Smooth muscle cell of the brain vasculature (primary cell): ENCODE measurements at places on chromosomes 1 and 21.

- DNase-seq: no peak
Measured at GRCh38 chr1:105909811-105910210, 1146.7 kb upstream of the PRMT6 start.

GRCh38 chr1:76190749-76191424, 116.3 kb downstream of the ST6GALNAC3 start:
- DNase-seq: no peak

DNA sequence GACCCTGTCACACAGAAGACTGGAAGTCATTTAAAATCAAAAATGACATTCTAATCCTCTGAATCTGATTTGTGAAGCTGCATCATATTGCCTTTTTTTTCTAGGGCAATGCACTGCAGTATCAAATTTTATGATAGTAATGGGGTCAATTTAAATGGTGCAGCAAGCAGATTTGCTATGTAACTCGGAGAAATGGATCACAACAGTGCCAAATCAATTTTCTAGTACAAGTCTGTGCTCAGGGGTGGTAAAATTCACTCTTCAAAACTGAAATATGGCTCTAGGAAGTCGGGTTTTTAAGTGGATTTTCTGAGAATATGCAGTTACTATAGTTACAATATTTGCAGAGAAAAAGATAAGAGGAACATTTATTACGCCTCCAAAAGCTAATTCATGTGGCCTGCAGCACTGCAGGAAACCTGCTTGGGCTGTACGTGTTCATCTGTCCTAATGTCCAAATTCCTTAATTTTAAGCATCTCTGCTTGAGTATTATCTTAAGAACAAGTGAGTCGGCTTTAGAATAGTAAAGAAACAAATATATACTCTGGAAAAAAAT, 31.5 kb downstream of the HLCS start:
- no peak for DNase-seq

DNA sequence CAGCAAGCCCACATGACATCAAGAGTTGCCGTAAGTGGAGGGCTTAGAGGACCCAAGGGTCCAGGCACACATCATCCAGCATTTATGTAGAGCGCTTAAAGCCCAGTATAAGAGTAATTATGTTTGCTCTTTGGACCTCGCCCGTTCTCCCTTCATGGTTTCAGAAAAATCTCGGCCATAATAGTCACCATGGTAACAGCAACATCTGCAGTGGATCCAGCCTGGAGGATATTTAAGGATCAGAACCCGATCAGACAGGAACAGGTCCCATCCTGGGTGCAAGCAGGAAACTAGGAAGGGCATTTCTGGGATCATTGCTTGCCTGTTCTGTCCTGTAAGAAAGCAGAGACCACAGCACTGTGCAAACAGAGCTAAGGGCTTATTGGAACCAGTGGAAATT, 89.9 kb upstream of the KAZN start:
- no peak for DNase-seq

GRCh38 chr1:25990251-25990650, 7.6 kb downstream of the PAFAH2 start:
- no peak for DNase-seq

DNA sequence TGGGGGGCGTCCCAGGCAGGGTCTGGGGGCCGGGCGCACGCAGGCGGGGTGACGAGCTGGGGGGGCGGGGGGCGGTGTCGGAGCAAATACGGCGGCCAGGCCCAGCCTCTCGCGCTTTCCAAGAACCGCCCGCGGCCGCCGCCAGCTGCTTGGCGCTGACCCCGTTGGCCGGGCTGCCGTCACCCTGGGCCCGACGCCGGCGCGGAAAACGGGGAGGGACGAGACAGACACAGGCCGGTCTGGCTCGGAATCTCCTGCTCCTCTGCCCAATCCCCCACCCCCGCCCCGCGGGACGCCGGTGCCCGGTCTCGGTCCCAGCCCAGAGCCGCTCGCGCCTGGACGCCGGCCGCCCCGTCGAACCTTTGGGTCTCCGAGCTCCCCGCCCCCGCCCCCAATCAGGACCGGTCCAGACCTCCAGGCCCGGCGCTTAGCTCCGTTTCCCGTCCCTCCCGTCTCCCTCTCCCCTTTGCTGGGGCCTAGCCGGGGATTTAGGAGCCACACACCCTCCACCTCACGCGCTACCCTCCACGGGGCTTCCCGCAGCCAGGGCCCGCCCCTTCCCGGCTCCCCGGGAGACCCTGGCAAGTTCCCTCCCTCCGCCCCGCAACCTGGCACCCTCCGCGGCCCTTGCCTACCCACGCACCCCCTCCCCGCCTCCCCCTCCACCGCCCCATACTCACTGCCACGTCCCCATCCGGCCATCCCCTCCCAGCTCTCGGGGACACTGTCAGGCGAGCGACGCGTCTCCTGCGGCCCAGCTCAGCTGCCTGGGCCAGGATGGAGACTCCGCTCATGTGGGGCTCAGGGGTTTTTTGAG, 800 bp upstream of the MMP23B start:
- DNase-seq: no peak

- DNase-seq: no peak
Measured at GRCh38 chr1:174982971-174983689, 16.6 kb upstream of the CACYBP start.

GRCh38 chr1:34627465-34628240, 127.2 kb upstream of the GJB5 start:
- no peak for DNase-seq

DNA sequence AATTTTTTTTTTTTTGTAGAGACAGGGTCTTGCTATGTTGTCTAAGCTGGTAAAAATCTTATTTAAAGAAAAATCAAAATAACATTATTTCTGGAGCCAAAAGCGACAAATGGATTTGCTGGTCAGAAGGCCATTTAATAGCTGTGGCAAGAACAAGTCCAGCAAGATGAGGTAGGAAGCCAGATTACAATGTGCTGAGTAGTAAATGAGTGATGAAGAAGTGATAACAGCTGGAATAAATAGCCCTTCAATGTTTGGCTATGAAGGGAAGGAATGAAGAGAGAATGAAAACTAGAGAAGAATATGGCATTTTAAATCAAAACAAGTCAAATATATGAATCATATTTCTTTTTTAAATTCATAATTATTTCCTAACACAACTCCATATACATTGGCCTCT, 34.5 kb downstream of the SYDE2 start:
- DNase-seq: no peak

DNA sequence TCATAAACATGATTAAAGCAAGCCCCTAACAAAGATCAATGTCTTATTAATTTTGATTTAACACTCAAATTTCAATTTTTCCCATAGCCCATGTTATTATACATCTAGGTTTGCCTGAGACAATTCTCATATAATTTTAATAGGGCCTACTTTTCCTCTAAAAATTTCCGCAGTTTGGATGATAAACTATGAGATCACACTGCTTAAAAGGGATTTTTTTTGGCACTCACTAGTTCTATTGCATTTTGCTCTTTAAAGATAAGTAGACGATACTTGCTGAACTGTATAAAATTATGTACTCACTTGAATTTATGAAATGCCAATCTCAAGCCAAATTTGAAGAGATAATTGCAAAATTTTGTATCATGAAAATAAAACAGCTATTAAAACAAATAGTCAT, 480.4 kb upstream of the ZRANB2 start:
- no peak for DNase-seq

DNA sequence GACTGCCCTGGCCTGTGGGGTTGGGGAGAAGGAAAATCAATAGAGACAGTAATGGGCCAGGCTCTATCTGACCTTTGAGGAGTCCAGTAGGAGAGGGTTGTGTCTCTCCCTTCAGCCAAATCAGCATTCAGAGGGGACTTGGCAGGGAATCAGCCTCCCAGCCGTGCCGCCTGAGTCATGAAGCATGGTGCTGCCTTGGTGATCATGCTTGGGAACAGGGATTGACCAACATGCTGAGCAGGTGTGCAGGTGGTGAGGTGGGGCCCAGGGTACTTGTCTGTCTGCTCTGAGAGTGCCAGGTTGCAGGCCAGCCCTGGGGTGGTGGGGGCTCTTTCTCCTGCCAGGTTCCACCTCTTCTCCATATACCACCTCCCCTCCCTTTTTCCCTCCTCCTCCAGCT, 58.9 kb upstream of the TLR5 start:
- no peak for DNase-seq

DNA sequence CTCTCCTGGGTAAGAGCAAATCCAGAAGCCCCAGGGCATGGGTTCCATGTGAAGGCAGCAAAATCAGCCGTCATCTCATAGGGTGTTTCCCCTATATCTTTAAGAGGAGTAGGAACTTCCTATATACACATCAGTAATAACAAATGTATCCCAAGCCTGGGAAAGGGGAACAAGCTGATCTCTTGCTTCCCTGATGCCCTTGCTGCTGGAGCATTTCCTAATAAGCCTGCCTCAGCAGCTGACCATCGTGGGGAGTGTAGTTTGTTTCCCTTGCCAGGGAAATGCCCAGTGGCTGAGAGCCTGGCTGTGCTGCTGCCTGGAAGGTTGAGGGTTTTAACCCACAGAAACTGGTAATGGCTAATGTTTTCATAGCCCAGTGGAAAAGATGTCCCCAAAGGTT, 177.0 kb downstream of the NPHP4 start:
- no peak for DNase-seq

DNA sequence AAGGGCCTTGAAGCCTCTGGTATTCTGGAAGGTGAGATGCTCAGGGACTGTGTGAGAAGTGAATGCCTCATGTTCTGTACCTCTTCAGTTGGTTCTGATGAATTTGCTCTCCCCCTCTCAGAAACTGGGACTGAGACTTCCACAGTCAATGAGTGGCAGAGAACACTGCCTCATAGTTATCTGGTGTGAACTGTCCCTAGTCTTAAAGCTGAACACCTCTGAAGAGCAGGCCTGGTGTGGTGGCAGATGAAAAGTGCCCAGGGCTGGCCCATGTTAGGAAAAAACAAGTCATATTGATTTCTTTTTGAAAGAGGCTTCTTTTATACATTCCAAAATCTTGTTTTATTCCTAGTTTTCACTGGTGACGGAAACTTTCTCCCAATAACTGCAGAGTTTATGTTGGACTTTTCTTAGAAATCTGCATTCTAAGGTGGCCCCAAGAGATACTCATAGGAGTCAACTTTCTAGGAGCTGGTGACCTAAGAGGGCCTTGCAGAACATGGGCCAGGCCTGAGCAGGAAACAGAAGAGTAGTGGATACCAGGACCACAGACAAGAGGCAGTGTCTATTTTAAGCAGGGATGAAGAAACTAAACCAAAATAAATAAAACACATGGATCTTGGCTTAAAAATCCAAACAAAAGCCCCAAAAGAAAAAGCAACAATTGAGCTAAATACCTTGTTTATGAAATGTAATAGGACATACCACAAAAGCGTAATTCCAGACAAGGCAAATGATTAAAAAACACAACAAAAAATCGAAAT, 19.5 kb downstream of the DUSP10 start:
- no peak for DNase-seq

DNA sequence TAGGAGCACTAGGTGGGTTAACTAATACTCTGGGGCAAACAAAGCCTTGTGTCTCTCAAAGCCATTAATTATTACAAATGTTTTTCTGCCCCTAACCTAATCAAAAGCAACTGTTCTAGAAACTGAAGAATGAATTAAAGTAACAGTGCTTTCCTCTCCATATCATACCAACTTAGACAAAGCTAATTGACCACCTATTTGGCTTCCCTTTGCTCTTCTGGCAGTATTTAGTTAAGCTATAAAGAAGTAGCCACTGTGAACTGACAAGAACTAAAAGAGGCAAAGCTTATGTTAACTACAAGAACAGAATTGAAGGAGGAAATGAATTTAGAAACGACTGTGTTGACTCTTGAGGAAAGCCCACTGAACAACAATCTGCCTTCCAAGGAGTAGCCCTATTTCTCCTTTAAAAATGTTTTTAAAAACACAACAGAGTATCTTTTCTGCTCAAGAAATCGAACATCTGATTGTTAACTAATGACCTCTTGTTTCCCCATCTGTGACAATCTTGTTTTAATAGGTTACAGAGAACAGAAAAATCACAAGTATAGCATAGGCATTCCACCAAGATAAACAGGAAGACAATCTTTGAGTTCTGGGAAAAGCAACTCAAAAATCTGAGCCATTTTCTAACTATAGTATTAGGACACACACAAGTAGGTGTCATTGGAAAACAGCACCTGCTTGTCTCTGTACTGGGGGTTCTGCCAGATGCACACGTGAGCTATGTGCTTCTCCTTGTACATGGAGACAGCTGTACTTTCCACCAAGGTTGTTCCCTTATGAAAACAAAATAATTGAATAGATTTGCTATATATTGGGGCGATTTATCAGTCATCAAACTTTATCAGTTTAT, 3.1 kb upstream of the EGLN1 start:
- no peak for DNase-seq

- no peak for DNase-seq
Measured at GRCh38 chr1:168627370-168627769, 51.0 kb downstream of the XCL1 start.

- DNase-seq: no peak
Measured at GRCh38 chr21:46065215-46065913, 32.5 kb upstream of the COL6A2 start.

- DNase-seq: no peak
Measured at GRCh38 chr1:165259706-165260428, 96.6 kb downstream of the LMX1A start.

GRCh38 chr1:33176362-33176850, 5.4 kb downstream of the TRIM62 start:
- DNase-seq: no peak

DNA sequence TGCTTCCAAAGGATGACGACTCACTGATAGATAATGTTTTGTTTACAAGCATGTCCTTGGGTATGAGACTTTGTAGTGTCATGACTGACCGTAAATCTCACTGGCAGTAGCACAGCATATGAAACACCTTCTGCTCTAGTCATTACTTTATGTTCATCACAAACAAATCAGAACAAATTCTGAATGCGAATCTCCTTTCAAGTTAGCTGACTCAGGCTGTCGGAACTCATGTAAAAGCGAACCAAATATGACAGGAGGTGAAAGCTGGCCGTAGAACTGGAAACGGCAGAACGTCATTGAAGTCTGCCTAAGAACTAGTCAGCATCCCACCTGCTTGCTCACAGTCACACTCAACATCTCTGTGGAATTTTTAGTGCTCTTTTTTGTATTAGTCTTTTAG, 143.9 kb downstream of the RGS7 start:
- DNase-seq: no peak

DNA sequence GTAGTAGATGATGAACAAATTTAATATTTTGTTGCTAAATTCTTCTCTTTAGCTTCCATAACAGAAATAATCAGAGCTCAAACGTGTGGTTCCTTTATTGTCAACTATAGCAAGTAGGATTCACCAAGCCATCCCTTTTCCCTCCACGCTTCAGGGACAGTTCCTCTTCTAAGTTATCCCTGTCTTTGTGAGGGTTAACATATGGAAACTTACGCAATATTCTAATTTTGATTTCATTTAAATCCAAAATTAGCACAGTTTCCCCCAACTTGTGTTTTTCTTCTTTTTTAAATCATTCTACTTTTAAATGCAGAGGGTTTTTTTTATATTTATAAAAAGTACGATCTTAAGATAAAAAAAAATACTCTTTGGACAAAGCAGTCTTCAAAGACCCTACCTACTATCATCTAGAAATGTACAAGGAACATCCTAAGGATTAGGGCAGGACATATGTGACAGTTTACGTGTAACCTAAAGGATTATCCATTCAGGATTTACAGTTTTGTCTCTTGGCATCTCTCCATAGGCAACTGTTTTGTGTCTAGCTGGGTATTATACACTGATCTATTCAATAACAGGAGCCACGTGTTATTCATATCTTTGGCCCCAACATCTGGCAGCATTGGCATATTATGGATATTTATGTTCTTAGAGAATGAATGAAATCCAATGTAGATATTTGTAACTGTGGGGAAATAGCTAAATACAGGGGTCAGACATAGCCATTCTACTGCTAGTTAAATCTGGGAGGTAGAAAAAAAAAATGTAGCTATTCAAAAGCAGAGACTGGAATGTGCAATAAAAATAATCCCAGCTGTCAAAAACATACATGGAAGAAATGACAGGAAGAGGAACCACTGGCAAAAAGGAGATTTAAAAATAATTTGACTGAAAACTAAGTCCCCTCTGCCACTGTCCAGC, 272.9 kb downstream of the NEGR1 start:
- DNase-seq: no peak
